Left lung (tissue), 14 donors: ENCODE measurements at places on chromosomes 5 and 9.
A peak's percentile ranks its signal among the peaks of the same experiment; 100 is the strongest.

- no peak overlapping the region for H3K27ac ChIP-seq
- DNase-seq = no peak
- H3K36me3 ChIP-seq = no peaks in the 10 kb centered on the region
These were observed 126.0 kb upstream of the BOD1 start for GRCh38 chr5:173742432-173742816.

DNA sequence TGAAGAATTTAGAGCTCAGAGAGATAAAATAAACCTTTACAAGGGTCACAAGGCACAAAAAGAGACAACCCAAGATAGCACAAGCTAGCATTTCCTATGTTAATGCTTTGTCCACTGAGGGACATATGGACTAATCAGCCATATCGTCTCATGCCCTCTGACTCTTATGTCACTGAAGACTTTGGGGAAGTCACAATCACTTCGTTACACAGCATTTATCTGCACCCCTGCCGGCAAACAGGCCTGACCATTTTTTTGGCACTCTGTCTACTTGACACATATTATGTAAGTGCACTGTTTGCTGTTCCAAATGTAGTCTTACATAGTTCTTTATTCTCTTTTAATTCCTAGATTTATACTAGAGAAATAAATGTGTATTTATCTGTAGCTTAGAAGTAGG, 13.9 kb upstream of the BNC2 start:
- no peak overlapping the region for H3K4me3 ChIP-seq
- no peak for DNase-seq
- no peaks in the 10 kb centered on the region for H3K36me3 ChIP-seq
- no peaks in the 10 kb centered on the region for H3K4me1 ChIP-seq

DNA sequence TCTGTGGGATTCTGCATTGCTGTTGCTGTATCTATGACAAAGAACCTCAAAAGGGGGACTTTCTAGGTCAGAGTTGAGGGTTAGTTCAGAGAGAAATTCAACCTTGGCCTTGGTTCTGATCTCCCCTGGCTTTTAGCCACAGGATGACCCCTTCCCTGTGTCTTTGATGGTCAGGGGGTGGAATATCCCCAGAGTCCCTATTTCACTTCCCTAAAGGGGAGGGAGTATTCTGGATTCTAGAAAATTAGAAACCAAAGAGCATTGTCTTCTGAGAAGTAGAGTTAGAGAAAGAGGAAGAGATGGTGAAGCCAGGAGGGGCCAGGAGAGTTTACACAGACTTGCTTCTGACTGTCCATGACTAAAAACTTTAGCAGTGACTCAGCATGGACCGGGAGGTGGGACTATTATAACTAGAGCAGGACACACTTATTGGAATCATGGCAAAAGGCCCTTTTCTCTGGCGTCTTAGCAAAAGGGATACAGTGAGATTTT, 56.2 kb upstream of the LPAR1 start:
- H3K27ac ChIP-seq = peak overlapping the region; percentile 69
- peaks cover 5% of the 10 kb centered on the region for H3K4me1 ChIP-seq
- no peak overlapping the region for H3K4me3 ChIP-seq
- no peaks in the 10 kb centered on the region for H3K27me3 ChIP-seq
- no peaks in the 10 kb centered on the region for H3K36me3 ChIP-seq

- H3K27ac ChIP-seq = no peak overlapping the region
- no peaks in the 10 kb centered on the region for H3K27me3 ChIP-seq
- no peaks in the 10 kb centered on the region for H3K4me1 ChIP-seq
- H3K36me3 ChIP-seq = peaks cover 58% of the 10 kb centered on the region
These were observed 80.3 kb downstream of the HSD17B4 start for GRCh38 chr5:119532637-119533036.

GRCh38 chr5:14364096-14364495, 217.5 kb upstream of the OTULINL start:
- no peaks in the 10 kb centered on the region for H3K27me3 ChIP-seq
- no peaks in the 10 kb centered on the region for H3K36me3 ChIP-seq
- no peaks in the 10 kb centered on the region for H3K4me1 ChIP-seq
- no peak for DNase-seq

GRCh38 chr5:83576341-83576740, 104.8 kb downstream of the VCAN start:
- H3K36me3 ChIP-seq = no peaks in the 10 kb centered on the region
- no peak overlapping the region for H3K27ac ChIP-seq
- H3K27me3 ChIP-seq = no peaks in the 10 kb centered on the region
- DNase-seq = no peak
- H3K4me3 ChIP-seq = no peak overlapping the region

DNA sequence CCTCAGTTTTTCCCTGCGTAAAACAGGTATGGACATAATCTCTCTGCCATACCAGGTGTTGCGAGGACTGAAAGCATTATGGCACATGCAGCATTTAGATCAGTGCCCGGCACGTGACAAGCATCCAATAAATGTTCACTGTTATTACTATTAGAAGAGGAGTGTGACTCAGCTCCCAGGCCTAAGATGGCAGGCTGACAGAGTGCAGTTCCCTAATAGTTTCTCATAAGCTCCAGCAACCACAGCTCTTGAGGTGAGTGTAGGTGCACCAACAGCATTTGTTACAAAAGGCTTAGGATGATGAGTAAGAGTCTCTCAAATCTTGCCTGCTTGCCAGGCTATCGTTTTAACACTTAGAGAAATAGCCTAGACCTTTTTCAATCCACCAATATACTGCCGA, 28.9 kb upstream of the GLIS3 start:
- DNase-seq = no peak
- no peak overlapping the region for H3K4me3 ChIP-seq
- H3K36me3 ChIP-seq = no peaks in the 10 kb centered on the region
- H3K27ac ChIP-seq = peak overlapping the region; percentile 26

DNA sequence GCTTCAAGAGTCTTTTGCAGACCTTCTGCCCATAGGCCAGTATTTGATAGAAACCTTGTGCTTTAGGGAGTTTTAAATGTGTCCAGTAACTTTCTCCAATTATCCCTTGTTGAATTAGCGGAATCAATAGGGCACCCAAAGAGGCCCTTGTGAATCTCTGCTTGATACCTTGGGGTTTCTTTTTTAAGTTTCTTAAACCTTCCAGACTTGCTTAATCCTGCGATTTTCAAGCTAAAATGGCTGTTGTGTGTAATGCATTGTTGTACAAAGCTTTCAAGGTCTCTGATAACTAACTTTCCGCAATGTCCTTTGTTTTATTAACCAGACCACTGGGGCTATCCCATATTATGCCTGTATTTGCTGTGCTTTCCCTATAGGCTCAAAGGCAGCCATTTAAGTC, 577.4 kb upstream of the RORB start:
- H3K4me1 ChIP-seq = no peaks in the 10 kb centered on the region
- H3K36me3 ChIP-seq = no peaks in the 10 kb centered on the region
- no peaks in the 10 kb centered on the region for H3K27me3 ChIP-seq

GRCh38 chr5:157366741-157367674, 93.0 kb upstream of the NIPAL4 start:
- no peaks in the 10 kb centered on the region for H3K4me1 ChIP-seq
- H3K4me3 ChIP-seq = no peak overlapping the region

- peaks cover 53% of the 10 kb centered on the region for H3K36me3 ChIP-seq
- H3K27ac ChIP-seq = no peak overlapping the region
- H3K27me3 ChIP-seq = no peaks in the 10 kb centered on the region
- peaks cover 5% of the 10 kb centered on the region for H3K4me1 ChIP-seq
- DNase-seq = no peak
These were observed 24.0 kb downstream of the ABL1 start for GRCh38 chr9:130858739-130859705.

GRCh38 chr5:38739011-38739704, 106.7 kb upstream of the OSMR start:
- H3K36me3 ChIP-seq = no peaks in the 10 kb centered on the region
- H3K4me1 ChIP-seq = no peaks in the 10 kb centered on the region
- no peak overlapping the region for H3K4me3 ChIP-seq
- no peaks in the 10 kb centered on the region for H3K27me3 ChIP-seq
- no peak overlapping the region for H3K27ac ChIP-seq

GRCh38 chr5:150515446-150515845, 7.5 kb downstream of the NDST1 start:
- no peak overlapping the region for H3K4me3 ChIP-seq
- no peak for DNase-seq
- no peaks in the 10 kb centered on the region for H3K27me3 ChIP-seq
- peak overlapping the region; percentile 58 for H3K27ac ChIP-seq
- H3K4me1 ChIP-seq = peaks cover 45% of the 10 kb centered on the region
- H3K36me3 ChIP-seq = no peaks in the 10 kb centered on the region

DNA sequence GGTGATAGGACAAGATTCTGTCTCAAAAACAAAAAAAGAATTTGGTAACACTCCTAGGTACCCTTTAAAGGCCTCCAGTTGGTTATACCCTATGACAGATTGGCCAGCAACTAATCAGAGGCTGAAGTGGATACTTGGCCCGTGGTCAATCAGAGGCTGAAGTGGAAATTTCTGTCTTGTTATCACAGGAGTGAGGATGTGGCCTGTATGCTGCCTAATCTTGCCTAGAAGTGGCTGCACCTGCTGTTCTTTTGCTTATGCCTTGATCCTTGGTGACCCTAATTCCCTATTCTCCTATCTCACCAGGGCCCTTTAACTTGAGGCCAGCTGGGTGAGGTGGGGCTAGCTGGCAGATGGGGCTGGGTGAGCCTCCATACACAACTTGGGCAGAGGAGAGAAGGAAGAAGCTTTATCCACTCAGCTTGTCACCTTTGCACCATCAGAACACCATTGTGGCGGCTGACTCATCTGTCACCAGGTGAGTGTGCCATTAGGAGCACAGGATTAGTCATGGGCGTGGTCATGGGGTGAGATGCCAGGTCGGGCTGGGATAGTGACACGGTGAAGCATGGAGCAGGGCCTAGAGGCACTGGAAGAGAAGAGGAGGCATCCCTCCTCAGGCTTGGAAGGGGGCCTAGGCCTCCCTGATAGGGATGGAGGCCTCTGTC, 41.5 kb downstream of the SAR1B start:
- H3K4me1 ChIP-seq = peaks cover 9% of the 10 kb centered on the region
- H3K36me3 ChIP-seq = no peaks in the 10 kb centered on the region
- no peaks in the 10 kb centered on the region for H3K27me3 ChIP-seq
- no peak overlapping the region for H3K4me3 ChIP-seq
- DNase-seq = no peak
- no peak overlapping the region for H3K27ac ChIP-seq

- H3K4me3 ChIP-seq = peak overlapping the region; percentile 81
- peaks cover 60% of the 10 kb centered on the region for H3K4me1 ChIP-seq
- H3K27me3 ChIP-seq = no peaks in the 10 kb centered on the region
- no peaks in the 10 kb centered on the region for H3K36me3 ChIP-seq
- DNase-seq = peak; percentile 32
These were observed 722 bp downstream of the CDC42SE2 start for GRCh38 chr5:131264451-131265099.

DNA sequence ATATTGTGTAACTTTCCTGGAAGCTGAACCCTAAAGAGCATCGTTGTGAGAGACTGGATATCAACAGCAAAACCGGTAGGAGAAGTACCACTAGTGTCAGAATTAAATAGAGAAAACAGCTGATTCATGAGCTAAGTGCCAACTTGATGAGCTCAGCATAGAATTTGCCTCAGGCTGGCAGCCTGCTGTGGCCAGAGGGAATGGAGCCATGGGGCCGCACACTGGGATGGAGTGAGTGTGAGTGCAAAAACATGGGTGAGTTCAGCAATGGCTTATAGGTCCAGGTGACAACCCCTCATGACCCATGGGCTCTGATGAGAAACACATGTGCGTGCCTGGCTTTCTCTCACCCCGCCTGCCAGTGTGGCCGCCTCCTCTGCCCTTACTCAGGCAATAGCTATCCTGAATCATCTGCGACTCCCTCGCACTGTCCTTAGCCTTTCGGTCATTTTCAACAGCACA, 25.4 kb downstream of the ADAMTS16 start:
- H3K36me3 ChIP-seq = no peaks in the 10 kb centered on the region
- H3K4me3 ChIP-seq = no peak overlapping the region
- H3K27ac ChIP-seq = no peak overlapping the region
- no peak for DNase-seq

DNA sequence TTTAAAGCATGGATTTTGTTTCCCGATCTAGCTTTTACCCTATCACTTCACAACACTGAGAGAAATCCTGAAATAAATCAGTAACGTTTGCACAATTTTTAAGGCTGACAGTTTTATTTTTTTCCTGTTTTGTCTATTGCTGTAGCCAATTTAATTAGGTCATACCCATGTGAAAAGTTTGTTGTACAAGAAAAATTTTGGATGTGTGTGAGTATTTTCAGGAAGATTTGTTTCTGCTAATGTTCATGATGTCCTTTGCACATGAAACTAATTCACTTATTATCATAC, 237.8 kb downstream of the ARRDC3 start:
- H3K4me1 ChIP-seq = peaks cover 56% of the 10 kb centered on the region
- no peaks in the 10 kb centered on the region for H3K36me3 ChIP-seq
- no peak overlapping the region for H3K27ac ChIP-seq
- H3K4me3 ChIP-seq = no peak overlapping the region
- DNase-seq = no peak

DNA sequence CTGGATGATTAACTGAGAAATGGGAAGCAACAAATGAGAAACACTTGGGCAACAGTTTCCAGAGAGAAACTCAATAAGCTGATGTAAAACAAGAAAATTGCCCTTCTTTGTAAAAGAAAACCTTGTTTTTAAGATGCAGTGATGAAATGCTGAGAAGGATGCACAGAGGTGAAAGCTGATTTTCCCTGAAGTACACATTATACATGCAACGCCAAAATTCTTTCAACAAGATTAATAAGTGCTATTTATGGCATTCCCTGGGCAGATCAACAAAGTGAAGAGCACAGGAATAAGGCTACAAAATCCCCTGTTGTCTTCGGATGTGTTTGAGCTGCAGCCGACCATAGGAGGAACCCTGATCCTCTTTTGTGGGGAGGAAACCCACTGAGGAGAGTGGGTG, 208.0 kb upstream of the ANKH start:
- no peaks in the 10 kb centered on the region for H3K27me3 ChIP-seq
- no peak for DNase-seq
- H3K4me3 ChIP-seq = no peak overlapping the region
- no peaks in the 10 kb centered on the region for H3K36me3 ChIP-seq
- H3K27ac ChIP-seq = no peak overlapping the region
- no peaks in the 10 kb centered on the region for H3K4me1 ChIP-seq

- H3K4me3 ChIP-seq = no peak overlapping the region
- peaks cover 16% of the 10 kb centered on the region for H3K4me1 ChIP-seq
- no peaks in the 10 kb centered on the region for H3K27me3 ChIP-seq
- H3K27ac ChIP-seq = no peak overlapping the region
- no peak for DNase-seq
These were observed 123.4 kb upstream of the RETREG1 start for GRCh38 chr5:16740066-16740810.

DNA sequence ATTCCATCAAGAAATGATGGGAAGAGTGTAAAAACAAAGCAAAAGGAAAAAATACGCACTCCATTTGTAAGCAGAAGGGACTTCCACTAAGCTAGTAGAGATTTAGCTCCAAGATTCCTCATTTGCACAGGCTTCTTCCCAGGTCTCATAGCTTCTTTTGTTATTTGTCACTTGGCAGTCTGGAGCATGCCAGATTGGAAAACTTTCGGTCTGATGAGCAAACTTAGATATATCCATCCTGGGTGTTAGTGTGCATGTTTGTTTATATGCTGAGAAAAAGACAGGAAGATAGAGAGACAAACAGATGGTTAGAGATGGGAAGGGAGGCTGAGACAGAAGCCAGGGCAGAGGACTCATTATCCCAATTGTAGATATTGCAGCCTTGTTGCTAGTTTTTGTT, 1644.5 kb upstream of the NUDT12 start:
- no peak for DNase-seq
- no peaks in the 10 kb centered on the region for H3K4me1 ChIP-seq
- no peaks in the 10 kb centered on the region for H3K36me3 ChIP-seq
- H3K27ac ChIP-seq = no peak overlapping the region
- no peaks in the 10 kb centered on the region for H3K27me3 ChIP-seq
